ENCODE measurements at places on chromosomes 7 and 10.

- no peak for DNase-seq
These were observed 122.9 kb upstream of the BET1 start for GRCh38 chr7:94127026-94127425.

- DNase-seq, result no peak
These were observed 119.9 kb upstream of the COL1A2 start for GRCh38 chr7:94274828-94275227.

- no peak for DNase-seq
These were observed 3.8 kb downstream of the REEP3 start for GRCh38 chr10:63525021-63525420.

DNA sequence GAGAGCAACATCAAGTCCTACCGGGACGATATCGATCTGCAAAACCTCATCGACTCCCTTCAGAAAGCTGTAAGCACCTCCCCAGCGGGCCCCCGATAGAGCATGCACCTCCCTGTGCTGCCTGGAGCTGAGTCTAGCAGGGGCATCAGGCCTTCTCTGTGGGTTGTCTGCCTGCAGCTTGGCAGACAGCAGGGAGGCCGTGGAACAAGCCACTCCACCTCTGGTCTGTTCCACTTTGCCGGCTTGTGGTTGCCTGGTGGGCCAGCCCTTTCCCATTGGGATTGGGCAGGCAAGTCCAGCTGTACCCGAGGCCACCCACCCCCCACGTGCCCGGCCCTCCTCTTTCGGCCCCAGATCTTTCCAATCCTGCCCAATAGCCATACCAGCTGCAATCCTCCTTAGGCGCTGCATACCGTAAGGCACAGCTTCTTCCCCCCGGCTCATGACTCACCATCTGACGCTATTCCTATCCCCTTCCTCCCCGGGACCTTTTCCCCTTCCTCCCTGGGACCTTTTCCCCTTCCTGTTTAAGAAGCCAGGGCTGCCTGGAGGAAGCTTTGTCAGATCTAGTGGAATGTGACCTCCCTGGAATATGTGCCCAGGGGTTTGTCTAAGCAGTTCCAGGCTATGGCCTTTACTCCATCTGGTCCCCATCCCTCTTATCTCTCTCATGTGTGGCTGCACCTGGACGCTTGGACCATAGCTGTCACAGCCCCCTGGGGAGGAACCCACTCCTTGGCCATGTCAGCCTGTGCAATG is 28.1 kb upstream of the SH2D4B start:
- no peak for DNase-seq

GRCh38 chr7:134695321-134695860 is 48.7 kb downstream of the BPGM start:
- no peak for DNase-seq

DNA sequence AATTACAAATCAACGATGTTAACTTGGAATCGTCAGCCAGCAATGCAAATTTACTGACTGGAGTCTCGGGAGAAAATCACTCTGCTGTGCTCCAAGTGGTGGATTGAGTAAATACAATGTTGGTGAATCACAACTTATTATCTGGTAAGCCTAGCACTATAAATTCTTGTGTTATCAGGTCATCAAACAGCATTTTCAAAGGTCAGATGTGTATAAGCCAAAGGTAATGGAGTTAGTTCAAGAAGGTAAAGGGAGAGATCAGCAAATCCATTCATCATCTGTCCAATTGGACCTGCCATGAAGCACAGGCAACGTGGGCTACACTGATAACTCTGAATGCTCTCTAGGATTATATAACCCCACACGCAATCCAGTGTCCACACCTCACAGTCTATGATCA is 13.9 kb downstream of the CUBN start:
- DNase-seq, result no peak

DNA sequence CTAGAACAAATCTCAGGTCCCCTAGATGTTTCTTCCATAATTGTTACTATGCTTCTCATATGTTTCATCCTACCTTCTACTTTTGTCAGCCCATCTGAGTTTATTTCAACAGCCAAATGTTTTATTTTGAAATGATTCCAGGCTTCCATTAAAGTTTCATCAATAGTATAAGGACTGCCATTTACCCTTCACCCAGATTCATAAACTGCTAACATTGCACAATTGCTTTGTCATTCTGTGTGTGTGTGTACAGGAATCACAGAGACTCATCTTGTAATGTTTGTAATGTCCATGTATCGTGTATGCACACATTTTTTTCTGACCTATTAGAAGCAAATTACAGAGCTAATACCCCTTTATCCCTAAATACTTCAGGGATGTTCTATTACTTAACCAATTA is 25.5 kb downstream of the MMRN2 start:
- DNase-seq, result no peak

GRCh38 chr7:15178065-15178464 is 275.5 kb upstream of the DGKB start:
- DNase-seq, result no peak

GRCh38 chr7:672891-673290 is 53.6 kb upstream of the DNAAF5 start:
- DNase-seq, result no peak

DNA sequence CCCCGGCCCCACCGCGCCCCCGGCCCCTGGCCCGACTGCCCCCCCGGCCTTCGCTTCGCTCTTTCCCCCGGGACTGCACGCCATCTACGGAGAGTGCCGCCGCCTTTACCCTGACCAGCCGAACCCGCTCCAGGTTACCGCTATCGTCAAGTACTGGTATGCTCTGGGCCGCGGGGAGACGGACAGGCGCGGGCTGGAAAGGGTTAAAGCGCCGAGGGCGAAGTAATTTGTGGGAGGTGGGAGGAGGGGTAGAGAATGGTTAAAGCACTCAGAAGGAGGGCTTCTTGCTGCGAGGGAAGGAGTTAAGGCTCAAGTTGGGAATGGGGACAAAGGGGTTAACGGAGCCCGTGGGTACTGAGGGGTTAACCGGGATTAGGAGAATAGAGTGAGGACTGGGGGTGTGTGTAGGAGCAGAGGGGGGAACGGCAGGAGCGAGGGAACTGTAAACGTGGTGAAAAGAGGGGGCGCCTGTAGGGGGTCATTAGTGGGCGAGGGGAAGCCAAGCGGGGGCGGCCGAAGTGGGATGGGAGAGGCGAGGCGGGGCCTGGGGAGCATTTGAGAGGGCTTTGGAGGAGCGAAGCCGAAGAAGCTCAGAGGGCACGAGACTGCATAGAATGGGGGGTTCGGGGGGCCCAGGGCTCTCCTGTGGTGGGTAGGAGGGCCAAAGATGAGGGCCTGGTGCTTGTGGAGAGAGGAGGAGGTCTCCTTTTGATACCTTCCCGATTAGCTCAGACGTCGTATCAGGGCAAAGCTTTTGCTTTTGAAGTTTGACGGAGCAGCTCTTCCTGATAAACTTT is 605 bp downstream of the SUFU start:
- peak; percentile 38 for DNase-seq

DNA sequence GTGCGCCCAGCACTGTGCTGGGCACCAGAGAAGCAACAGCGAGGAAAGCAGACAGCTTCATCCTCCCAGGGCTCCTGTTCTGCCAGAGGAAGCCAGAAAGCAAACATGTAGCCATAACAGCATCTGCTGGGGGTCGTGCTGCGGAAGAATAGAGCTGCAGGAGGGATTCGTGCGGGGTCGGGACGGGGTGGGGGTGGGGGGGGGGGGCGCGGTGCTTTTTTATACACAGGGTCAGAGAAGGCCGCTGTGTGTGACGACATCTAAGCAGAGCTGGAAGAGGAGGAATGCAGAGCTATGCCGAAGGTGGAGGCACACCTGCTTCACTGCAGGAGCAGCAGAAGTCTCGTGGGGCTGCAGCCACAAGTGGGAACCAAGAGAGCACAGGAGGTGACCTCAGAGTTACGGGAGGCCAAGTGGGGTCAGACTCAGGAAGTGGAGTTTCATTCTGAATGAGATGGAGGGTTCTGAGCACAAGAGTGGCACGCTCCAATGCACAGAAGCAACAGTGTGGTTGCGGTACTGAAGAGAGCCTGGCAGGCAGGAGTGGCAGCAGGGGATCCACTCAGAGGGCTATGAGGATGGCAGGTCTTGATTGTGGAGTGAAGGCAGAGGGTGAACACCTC is 11.1 kb downstream of the PKD1L1 start:
- peak; percentile 19 for DNase-seq

DNA sequence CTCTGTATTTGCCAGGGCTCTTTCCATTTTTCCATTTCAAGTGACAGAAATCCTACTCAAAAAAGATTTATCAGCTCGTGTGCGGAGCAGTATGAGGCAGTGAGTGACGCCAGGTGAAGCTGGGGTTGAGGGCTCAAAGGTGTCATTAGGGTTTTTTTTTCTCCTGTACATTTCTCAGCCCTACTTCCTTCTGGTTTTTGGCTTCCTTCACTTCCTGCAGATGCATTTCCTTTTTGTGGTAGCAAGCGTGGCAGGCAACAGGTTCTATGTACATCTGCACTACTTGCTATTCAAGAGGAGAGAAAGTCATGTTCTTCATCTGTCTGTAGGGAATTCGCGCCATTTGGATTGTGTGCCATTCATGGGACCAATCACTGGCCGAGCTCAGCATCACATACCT is 52.8 kb upstream of the AOAH start:
- DNase-seq, result no peak

GRCh38 chr10:80861882-80862281 is 324.2 kb downstream of the SH2D4B start:
- DNase-seq, result no peak

DNA sequence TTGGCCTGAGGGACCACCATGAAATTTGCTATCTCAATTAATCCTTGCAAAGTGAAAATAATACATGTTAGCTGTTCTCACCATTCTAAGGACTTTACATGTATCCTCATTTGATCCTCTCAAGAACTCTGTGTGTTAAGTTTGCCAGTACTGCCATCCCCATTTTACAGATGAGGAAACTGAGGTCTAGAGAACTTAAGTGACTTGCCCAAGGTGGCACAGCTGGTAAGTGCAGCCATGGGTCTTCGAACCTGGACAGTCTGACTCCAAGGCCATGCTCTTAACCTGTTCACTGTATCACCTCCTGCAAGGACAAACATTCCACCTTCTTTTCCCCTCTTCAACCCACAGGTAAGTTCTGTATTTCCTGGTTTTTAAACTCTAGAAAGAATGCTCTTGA is 85.3 kb upstream of the NFE2L3 start:
- no peak for DNase-seq

DNA sequence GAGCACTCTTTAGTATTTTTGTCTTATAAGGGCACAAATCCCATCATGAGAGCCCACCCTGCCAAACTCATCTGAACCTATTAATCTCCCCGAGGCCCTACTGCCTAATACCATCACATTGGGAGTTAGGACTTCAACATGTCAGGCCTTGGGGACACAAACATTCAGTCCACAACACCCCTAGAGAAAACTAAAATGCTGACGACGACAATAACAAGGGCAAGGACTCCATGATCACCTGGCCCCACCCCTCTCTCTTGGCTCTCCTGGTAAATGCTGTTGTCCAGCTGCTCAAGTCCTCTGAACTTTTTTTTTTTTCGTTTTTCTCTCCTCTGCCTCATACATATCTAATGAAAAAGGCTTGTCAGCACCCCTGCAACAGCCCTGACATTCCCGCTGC is 118.8 kb upstream of the MKI67 start:
- DNase-seq, result no peak

GRCh38 chr10:79153745-79154144 is 85.0 kb downstream of the ZMIZ1 start:
- no peak for DNase-seq

GRCh38 chr10:111996103-111996502 is 187.5 kb downstream of the GPAM start:
- DNase-seq, result no peak

GRCh38 chr10:76874176-76874575 is 763.4 kb downstream of the KCNMA1 start:
- DNase-seq, result no peak

DNA sequence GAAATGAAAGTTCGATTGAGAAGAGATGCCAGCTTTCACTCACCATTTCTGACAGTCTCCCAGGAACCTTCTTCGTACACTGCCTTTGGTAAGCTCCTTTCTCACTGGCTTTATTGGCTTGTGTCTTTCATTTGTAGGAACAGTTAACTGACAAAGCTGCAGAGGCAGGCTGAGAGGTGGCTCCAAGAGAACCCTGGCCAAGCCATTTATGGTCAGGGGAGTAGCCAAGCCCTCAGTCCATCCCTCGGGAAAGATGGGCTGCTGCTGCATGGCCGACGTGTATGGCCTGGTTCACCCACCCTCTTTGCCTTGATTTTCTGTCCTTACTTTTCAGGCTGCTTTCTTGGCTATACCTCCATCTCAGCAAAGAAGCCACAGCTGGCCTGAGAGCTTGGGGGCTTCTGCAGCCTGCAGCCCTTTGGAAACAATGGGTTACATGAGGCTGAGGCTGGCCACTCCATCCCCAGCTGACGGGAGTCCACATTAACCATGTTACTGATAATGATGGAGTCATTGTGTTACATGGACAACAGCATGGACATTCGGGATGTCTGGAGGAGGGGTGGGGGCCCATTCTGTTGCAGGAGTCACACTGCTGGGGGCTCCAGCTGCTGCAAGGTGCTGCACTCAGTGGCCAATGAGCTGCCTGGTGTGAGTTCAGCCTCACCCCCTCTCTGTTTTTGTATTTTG is at the start of gene OPALIN:
TSS of gene OPALIN (minus strand) at position 152 of the 690 bp plus-strand sequence. CDS start at position 46, 106 bp downstream.
- no peak for DNase-seq

GRCh38 chr10:57624066-57624465 is 643.6 kb downstream of the IPMK start:
- no peak for DNase-seq

DNA sequence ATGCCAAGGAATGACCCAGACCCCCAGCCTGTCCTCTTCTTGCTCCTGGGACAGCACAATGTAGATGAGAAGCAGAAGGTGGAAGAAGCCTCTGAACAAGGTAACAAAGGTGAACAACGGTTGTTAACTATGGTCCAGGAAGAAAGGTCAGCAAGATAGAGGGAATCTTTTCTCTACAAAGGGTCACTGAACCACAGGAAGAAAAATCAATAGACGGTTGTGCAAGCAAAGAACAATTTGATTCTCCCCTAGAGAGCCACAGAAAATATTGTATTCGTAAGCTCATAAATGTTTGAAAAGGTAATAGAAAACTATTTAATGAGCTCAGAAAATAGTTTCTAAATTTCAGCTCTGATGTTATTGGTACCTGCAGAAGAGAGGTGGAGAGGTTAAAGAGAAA is 111.3 kb downstream of the ST8SIA6 start:
- DNase-seq, result no peak

DNA sequence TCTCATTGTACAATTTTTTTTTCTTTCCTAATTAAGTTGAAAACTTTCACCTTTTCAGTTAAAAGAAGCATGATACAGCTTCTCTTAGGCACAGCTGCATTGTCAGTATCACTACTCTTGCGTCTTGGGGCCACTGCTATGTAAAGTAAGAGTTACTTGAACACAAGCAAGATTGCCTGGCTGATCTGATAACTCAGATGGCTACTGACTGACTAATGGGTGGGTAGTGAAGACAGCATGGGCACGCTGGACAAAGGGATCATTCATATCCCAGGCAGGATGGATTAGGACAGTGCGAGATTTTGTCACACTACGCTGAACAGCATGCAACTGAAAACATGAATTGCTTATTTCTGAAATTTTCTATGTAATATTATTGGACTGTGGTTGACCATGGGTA is 11.6 kb upstream of the ADAMTS14 start:
- DNase-seq, result no peak

All from stimulated activated naive CD8-positive, alpha-beta T cell treated with anti-CD3 and anti-CD28 coated beads, Interleukin-15, Interleukin-2, amounts not matched to agents 100 U/mL and 50 U/mL, for 24 hours (primary cell).